Osteoblast (primary cell): ENCODE measurements at places on chromosomes 3 and 15. TPM values are rescaled to one million over a fixed set of nuclear protein-coding genes. Genes with fewer than 3 reads are reported as not detected.
A peak's percentile ranks its signal among the peaks of the same experiment; 100 is the strongest.

- DNase-seq, result peak; percentile 82
These were observed 28.5 kb upstream of the SLC7A14 start for GRCh38 chr3:170614214-170614966.

- DNase-seq, result no peak
These were observed 28.2 kb downstream of the PIK3CB start for GRCh38 chr3:138806376-138807080.

Gene MAGEL2
- total RNA-seq, result not detected in 2 replicates

Gene B3GNT5
- total RNA-seq, result 0.36 and 0.59 TPM in 2 replicates

GRCh38 chr3:90034038-90034437 lies 926.6 kb downstream of the EPHA3 start:
- no peak for DNase-seq

- peak; percentile 72 for DNase-seq
These were observed 26.3 kb downstream of the NGRN start for GRCh38 chr15:90291679-90292356.

DNA sequence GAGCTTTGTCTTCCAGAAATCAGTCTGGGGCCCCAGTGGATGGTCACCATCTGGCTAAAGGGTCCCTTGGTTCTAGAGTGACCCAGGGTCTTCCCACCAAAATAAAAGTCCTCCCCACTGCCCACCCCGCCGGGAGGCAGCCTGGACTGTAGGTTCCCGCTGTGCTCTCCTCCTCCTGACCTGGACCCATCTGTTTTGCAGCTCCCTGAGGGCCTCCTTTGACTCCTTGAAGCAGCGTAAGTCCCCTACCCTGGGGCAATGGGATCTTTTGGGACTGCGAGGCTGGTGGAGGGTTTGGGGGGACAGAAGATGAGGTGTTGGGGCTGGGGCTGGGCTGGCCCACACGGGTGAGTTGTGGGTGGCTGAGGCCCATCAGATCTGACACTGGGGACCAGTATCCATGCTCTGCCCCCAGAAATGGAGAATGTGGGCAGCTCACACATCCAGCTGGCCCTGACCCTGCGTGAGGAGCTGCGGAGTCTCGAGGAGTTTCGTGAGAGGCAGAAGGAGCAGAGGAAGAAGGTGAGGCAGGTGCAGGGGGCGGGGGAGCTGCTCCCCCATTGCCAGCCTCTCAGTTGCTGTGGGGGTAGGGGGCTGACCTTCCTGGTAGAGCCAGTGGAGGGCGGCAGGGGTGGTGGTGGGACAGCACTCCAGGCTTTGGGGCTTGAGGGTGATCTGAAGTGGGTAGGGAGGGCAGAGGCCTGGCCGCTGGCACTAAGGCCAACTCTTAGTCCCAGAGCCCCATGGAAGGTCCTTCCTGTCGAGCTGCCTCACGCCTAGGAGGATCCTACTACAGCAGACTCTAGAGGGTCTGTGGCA lies 30.4 kb downstream of the PSTPIP1 start:
- DNase-seq, result peak; percentile 89

- peak; percentile 81 for DNase-seq
These were observed 187.7 kb upstream of the CMC1 start for GRCh38 chr3:28053759-28054158.

DNA sequence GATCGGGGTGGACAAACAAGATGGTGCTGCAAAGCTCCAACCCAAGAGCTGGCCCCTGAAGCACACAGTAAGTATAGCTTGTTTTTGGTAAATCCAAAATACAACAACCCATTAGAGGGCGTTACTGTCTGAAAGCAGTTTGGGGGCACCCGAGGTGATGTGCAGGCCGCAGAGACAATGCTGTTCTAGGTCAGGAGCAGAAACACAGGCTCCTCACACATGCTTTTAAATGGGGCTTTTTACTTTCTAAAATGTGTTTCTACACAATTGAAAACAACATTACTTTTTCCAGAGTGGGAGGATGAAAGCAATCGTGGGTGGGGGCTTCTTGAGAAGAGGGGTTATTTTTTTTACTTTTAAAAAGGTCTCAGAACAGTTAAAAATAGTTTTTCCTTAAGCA lies 1029.3 kb upstream of the CFAP20DC start:
- DNase-seq, result no peak

Gene MAGI1
- total RNA-seq, result 61.0 and 66.6 TPM in 2 replicates

GRCh38 chr3:32443478-32443877 lies 51.8 kb downstream of the CMTM7 start:
- DNase-seq, result peak; percentile 61

DNA sequence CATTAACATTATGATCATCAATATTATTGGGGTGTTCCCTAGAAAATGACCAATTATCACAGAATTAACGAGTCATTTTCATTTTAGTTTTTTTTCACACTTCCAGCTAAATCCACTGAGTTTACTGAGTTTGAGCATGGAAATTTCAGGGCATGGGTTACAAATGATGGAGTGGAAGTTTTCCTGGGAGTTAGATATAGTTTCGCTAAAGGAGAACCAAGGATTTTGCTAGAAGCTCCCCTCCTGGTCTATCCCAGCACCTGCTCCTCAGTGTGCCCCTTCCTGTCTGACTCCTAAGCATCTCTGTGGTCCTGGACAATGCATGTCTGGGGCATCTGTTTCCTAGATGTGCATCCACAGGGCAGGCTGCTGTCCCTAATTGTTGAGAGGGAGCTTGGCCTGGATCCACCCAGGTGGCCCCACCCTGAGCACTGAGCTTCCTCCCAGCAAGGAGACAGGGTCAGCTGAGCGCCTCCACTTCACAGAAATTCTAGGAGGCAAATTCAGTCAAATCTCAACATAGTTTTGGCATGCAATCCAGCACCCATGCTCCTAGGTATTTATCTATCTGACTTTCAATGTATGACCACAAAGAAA lies 102.3 kb upstream of the GOLGA6L6 start:
- peak; percentile 47 for DNase-seq

Gene SHF
- 3.3 and 4.1 TPM in 2 replicates for total RNA-seq

DNA sequence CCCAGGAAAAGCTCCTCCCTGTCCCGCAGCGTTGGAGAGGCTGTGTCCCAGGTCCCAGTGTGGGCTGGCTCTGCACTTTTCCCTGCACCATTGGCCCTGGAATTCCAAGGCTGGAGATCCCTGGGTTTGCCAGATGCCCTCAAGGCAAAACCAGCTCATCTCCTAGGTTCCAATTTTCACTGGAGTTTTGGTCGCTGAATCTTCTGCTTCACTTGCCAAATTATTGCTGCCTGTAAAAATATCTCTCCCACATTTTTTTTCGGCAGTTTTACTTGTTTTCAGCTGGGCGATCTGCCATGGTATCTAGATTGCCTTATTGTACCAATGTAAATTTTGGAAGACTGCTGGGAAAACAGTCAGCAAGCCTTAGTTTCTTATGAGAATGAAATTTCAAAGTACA lies 150.9 kb upstream of the ATP10A start:
- no peak for DNase-seq

Gene GNAI2
- 223 and 248 TPM in 2 replicates for total RNA-seq

Gene ONECUT1
- not detected in 2 replicates for total RNA-seq

Gene WDR49
- total RNA-seq, result under 0.01 TPM in 1 of 2 replicates, not detected in the other

Gene LRRC34
- total RNA-seq, result 2.2 and 2.4 TPM in 2 replicates

GRCh38 chr3:182436547-182436946 lies 356.8 kb upstream of the ATP11B start:
- no peak for DNase-seq

DNA sequence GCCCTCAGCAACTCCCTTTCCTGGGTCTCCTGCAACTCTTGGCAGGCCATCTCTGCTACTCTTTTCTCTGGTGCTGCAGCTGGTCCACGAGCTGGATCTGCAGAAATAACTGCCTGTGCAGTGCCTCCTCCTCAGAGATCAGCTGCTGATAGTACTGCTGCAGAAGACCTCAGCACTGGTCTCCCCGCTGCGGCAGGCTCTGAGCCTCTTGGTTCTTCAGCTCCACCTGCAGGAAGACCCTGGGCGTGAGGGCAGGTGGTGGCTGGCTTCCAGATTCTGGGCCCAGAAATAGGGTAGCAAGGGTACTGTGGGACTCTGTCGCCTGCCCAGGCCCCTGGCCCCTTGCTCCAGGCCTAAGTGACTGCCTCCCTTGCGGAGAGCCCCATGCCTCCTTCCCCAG lies 79.7 kb upstream of the C2CD4B start:
- no peak for DNase-seq
